ENCODE measurements at places on chromosomes 4 and X.

DNA sequence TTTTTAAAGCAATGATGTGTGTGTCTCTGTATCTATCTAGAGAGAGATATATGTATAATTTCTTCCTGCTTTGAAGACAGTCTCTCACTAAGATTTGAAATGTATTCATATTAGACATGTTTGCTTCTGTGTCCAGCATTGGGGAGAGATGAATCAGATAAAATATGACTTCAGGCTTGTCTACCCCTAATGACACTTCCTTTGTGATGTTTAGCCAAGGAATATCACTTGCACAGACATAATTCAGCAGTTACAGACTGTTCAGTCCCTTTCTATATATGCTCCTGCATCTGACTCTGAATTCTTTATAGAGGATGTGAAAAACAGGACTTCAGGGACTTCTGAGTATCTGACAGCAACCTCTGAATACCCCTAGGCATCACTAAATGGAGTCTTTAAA is 158.4 kb downstream of the DCLK2 start:
- DNase-seq, result no peak

- DNase-seq, result no peak
Observed at GRCh38 chr4:183988874-183989273, 83.8 kb downstream of the STOX2 start.

GRCh38 chr4:42458657-42459056 is 61.4 kb downstream of the SHISA3 start:
- no peak for DNase-seq

DNA sequence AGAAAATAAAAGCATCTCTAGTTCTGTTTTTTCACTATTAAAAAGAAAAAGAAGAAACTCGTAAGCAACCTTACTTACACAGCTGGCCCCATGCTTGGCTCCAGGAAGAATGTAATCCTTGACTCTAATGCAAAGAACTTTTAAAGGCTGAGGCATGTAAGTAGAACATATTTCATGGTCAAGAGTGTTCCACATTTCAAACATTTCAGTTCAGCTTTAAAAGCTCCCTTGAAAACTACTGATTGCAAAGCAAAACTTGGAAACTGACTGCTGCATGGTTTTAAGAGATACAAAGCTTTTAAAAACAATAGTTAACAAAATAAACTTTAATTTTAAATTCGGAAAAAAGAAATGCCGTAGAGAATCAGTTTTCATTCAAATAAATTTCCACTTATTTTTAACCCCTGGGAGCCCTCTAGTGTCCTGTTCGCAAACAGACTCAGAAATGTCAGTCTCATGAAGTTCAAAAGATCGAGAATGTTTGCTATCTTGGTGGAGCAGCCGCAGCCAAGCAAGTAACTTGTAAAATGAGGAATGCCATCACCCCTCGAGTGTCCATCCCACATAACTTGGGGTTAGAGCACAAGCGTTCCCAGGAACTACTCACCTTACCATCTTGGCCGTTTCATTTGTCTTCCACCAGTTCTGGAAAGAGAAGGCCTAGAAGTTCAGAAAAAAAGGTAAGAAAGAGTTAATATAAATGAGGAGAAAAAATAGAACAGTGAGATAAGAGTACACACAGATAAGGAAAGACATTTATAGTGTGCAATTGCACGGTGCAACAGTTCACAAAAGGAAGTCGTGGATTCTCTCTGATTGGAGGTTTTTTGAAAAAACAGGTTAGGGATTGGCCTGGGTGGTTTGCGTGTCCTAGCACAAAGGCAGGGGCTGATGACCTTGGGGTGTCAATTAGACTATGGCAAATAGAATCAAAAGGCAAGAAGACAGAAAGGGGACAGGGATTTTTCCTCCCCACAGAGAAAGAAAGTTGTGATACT is at the start of gene GASK1B:
Gene GASK1B, minus strand, starts transcription at position 765 of the 998 bp plus-strand sequence. CDS start 1,650 bp downstream, outside the sequence.
- DNase-seq, result no peak

DNA sequence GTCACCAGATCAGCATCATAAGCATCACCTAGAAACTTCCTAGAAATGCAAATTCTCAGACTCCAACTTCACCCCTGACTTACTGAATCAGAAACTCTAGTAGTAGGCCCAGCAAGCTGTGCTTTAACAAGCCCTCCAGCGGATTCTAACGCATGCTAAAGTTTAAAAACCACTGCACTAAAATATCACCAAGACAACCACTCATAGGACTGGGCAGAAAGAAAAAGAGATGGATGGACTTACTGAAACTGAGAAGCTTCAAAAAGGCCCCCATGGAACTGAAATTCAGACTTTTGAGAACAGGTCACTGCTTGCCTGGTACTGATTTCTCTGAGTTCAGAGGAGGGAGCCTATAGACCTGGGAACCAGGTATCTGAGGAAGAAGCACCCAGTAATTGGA is 40.1 kb downstream of the FAM241A start:
- DNase-seq, result no peak

- DNase-seq, result no peak
Observed at GRCh38 chr4:155761916-155762315, 3.1 kb downstream of the GUCY1B1 start.

GRCh38 chr4:6779667-6780565 is 2.6 kb upstream of the KIAA0232 start:
- no peak for DNase-seq

GRCh38 chr4:182293691-182294255 is 50.6 kb downstream of the TENM3 start:
- no peak for DNase-seq

DNA sequence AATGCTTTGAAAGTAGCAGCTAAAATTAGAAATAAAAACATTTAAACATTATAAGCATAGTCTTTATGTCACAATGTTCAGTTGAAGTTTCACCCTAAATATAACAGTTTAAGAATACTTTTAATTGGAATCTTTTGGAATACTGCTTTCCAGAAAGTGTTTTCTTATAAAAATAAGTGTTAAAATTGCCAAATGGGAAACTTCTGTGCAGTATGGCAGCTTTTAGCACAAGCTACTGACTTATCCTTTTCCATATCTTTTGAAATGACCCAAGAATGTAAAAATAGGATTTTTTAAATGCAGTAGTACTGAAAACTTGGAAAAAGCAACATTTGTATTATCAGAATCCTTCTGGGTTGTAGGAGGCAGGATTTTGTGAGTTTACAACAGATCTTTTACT is 34.2 kb downstream of the CEP135 start:
- no peak for DNase-seq

DNA sequence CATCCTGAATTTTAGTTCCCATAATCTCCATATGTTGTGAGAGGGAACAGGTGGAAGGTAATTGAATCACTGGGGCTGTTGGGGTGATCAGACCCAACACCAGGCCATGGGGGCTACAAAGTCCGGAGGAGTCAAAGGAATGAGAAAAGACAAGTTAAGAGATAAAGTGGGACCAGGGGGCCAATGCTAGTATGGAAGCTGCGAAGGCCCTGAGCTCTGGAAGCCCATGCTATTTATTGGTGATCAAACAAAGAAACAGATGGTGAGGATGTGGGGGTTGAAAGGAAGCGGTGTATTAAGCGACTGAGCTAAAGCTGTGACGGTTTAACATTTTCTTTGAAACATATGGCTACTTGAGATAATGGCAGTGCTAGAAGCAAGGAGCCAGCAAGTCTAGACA is 132.8 kb downstream of the PDGFC start:
- no peak for DNase-seq

GRCh38 chrX:111164728-111165127 is 68.7 kb downstream of the PAK3 start:
- DNase-seq, result no peak

GRCh38 chr4:113773014-113773413 is 11.5 kb upstream of the CAMK2D start:
- no peak for DNase-seq

DNA sequence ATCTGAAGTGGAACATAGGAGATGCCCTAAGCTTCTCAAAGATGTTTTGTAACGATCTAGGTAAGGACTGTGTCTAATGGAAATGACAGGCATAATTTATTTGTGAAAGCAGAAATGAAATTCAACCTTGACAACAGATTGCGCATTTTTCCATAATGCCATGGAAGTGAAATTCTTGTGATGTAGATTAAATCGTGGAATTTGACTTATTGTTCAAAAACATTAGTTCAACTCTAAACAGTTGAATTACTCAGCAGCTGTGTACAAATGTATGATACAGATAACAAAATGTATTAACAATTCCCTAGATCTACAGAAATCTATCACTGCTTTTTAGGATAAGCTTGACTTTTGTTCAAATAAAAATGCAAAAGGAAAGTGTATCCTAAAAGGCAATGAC is 44.4 kb downstream of the VCX2 start:
- no peak for DNase-seq

- DNase-seq, result no peak
Observed at GRCh38 chr4:159237975-159238374, 135.1 kb downstream of the RAPGEF2 start.

GRCh38 chr4:11368701-11369115 is 60.0 kb downstream of the HS3ST1 start:
- DNase-seq, result no peak

DNA sequence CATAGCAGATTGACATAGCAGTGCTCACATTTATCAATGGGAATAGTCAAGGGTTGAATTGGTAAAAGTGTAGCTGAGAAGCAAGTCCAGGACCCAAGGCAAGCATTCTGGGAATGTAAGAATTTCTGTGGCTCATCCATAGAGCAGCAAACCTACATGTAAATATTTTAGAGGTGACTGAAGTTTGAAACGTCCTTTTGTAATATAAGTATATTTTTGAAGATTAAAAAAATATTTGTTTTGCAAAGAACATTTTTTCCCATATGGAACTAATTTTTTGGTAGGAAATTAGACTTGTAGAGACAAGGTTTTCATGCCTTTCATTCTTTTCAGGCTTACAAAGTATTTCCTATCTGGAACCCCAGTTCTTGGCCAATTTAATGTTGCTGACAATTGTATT is 104.0 kb downstream of the TEX13A start:
- DNase-seq, result no peak

- DNase-seq, result no peak
Observed at GRCh38 chr4:164481306-164482091, 272.4 kb upstream of the SMIM31 start.

GRCh38 chr4:47432749-47433148 is 30.8 kb downstream of the COMMD8 start:
- no peak for DNase-seq

Data from activated CD4-positive, alpha-beta T cell treated with anti-CD3 and anti-CD28 coated beads for 4 hours (primary cell).